ENCODE measurements at places on chromosomes 13 and 19. TPM values are rescaled to one million over a fixed set of nuclear protein-coding genes. Genes with fewer than 3 reads are reported as not detected.

The POLRMT gene
- total RNA-seq: 46.4 TPM

The ILF3 gene
- total RNA-seq: 242 TPM

The ZNF497 gene
- total RNA-seq: 8.6 TPM

The CBLC gene
- total RNA-seq: 68.8 TPM

DNA sequence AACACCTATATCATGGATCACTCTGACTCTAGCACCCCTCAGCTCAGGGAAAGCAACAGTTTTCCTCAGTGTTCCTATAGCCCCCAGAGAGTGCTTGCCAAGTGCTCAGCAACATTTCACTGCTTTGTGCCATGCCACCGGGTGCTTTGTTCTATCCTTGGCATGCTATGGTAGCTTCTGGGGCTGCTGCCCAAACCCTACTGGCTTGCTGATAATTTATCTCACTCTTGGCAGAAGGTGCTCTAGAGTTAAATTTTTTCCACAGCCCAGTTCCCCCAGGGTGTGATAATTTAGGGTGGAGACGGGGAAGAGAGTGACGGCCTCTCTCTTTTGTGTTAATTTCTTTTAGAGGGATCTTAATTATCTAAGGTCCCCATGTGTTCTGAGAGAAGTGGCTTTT is 12.6 kb upstream of the CSNK1A1L start:
- DNase-seq: no peak

- no peak for DNase-seq
These were observed 23.1 kb upstream of the COG3 start for GRCh38 chr13:45441633-45442032.

All from PC-9 (cell line).